ENCODE measurements at places on chromosomes 1 and 21.

DNA sequence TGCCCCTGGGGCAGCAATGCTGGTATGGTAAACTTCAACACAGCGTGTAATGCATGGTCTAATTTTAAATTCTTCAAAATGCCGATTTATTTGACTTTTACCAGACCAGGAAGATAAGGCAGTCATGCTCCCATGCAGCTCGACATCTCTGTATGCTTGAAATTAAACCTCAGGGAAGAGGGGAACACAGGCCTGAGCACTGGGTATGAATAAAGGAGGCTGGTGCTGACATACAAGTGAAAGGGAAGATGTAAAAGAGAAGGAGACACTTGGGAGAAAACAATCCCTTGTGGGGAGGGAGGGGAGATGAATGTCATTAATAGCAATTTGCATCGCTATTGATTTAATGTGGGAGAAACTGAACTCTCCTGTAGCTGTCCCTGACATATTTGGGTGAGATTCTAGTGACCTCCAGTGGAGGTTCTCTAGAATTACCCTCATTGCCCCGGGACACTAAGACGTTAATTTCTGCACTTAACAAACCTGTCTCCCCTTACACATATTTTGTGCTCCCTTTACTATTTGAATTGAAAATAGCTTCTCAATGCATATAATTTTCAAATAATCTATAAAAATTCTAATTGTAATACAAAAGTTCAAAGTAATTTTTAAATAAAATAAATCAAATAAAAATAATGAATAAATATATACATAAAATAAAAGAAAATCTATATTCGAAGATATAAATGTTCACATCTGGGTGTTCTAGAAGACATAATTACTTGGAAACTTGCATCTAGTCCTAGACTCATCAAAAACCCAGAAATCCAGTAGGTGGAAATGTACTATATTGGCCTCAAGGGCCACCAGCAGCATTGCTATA lies 283.1 kb downstream of the LMX1A start:
- DNase-seq, result no peak

GRCh38 chr1:154998818-154999570 lies 3.6 kb upstream of the ZBTB7B start:
- no peak for DNase-seq

- DNase-seq, result peak; percentile 59
These were observed 2.5 kb upstream of the APOBEC4 start for GRCh38 chr1:183655562-183656075.

- DNase-seq, result no peak
These were observed 45.6 kb upstream of the RAB4A start for GRCh38 chr1:229225331-229225782.

- DNase-seq, result peak; percentile 85
These were observed 218.4 kb downstream of the HLX start for GRCh38 chr1:221097479-221098281.

GRCh38 chr1:81617308-81617967 lies 183.3 kb upstream of the ADGRL2 start:
- DNase-seq, result peak; percentile 7

DNA sequence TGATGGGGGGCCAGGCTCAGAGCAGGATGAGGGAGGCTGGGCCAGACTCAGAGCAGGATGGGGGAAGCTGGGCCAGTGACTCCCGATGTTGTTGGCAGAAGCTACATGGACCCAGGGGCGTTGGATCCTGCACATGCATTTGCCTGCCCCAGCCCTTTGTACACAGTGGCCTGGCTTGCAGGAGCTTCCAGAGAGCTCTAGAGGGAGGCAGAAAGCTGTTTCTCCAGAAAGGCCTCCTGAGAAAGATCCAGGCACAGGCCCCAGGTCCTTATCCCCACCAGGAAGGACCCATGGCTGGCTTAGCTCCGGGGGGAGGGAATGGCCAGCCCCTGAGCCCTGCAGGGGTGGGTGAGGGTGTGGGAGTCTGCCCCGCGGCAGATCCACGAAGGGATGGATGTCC lies 106.6 kb upstream of the ACTRT2 start:
- no peak for DNase-seq

Data from AG09319 (cell line).